ENCODE measurements at places on chromosomes 4 and X.

DNA sequence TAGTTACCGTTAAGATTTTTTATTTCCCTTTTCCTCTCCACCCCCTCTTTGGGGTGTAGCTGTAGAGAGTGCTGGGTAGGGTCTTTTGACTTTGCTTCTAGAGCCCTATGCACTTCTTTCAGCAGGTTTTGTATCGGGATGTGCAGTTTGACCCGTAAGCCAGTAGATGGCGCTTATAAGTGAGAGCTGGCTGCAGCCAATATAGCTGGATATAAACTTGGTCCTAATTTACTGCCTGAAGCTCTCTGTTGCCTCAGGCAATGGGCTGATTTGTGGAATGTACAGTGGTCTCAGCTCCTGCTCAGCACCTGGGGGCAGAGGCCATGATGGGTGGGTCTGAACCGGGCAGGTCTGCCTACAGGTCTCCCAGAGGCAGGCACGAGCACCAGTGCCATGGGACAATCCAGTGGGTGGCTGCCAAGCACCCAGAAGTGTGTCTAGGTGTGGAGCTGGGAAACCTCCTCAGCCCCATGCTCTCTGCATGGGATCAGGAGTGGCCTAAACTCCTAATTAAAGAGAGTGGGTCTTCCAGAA lies 146.5 kb downstream of the SPANXN1 start:
- no peak for DNase-seq

- no peak for DNase-seq
These were observed 1122.9 kb upstream of the PCDH10 start for GRCh38 chr4:132026166-132026565.

- DNase-seq = no peak
These were observed 16.8 kb downstream of the RFC1 start for GRCh38 chr4:39349326-39349725.

- DNase-seq = no peak
These were observed 6.0 kb upstream of the PNMA6F start for GRCh38 chrX:153327561-153327960.

DNA sequence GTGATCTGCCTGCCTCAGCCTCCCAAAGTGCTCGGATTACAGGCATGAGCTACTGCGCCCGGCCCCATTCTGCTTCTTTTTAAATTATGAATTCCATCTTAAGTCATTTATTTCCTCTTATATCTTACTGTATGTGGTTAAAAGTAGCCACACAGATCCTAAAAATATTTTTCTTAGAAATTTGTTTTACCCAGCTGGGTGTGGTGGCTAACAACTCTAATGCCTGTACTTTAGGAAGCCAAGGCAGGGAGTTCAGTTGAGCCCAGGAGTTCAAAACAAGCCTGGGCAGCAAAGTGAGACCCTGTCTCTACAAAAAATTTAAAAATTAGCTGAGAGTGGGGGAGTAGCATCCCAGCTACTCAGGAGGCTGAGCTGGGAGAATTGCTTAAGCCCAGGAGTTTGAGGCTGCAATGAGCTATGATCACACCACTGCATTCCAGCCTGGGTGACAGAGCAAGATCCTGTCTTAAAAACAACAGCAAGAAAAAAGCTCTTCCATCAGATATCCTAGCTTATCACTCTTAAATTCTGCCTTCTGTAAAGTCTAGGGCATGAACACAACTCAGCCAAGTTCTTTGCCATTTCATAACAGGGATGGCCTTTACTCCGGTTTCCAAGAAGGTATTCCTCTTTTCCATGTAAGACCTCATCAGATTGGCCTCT lies 15.1 kb upstream of the AFF1 start:
- no peak for DNase-seq

GRCh38 chr4:39030725-39031124 lies 1.5 kb downstream of the TMEM156 start:
- no peak for DNase-seq

- DNase-seq = no peak
These were observed 18.5 kb upstream of the UVSSA start for GRCh38 chr4:1328267-1329155.

DNA sequence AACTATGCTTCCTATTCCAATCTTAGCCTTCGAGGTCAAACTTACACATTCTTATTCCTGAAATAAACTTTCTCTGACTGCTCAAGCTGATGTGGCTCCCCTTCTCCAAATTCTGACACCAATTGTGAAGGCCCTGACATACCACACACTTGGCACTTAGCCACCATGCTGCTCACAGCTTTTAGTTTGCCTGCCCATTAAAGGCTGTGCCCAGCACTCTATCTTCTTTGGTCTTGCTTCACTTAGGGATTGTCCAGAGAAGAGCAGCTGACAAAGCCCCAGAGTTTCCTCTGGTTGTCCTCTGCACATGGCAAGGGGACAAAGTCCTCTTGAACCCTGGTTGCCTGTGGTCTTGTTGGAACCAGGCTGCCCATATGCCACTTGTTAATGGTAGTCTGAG lies 126.1 kb downstream of the ARHGEF9 start:
- DNase-seq = no peak

- no peak for DNase-seq
These were observed 33.4 kb upstream of the PHKA2 start for GRCh38 chrX:19017271-19017670.

DNA sequence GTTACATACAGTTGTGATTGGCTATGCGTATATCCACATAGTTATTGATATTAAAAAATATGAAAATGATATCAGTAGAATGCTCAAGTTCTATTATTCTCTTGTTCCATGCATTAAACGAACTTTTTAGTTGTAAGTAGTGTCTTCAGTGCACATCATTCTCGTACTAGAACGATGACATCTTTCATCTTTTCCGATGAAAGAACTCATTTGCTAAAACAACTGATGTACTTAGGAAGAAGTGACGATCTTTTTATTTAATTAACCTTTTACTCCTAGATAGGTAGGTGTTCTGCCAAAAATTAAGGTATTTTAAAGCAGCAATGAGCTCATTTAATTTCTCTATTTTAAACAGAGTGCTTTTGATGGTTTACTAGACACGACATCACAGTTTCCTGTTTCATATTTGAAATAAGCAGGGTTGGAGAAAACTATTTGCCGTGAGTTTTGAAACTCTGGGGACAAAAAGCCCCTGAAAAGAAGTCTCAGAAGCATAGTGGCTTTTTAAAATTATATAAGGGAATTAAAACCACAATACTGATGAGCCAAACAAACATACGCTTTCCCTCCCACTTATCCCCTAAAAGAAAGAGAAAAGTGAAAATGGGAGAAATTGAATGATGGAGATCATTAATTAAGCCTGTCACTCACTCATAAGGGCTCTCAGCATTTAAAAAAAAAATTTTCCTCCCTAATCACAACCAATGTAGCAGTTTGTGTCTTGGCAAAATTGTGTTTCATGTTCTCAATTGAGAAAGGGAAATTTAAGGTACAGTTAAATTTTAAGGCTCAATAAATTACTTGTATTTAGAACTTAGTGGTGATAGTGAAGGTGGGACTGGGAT lies 25.6 kb downstream of the SPRY1 start:
- DNase-seq = no peak

GRCh38 chr4:181701214-181701613 lies 542.0 kb upstream of the TENM3 start:
- DNase-seq = no peak

DNA sequence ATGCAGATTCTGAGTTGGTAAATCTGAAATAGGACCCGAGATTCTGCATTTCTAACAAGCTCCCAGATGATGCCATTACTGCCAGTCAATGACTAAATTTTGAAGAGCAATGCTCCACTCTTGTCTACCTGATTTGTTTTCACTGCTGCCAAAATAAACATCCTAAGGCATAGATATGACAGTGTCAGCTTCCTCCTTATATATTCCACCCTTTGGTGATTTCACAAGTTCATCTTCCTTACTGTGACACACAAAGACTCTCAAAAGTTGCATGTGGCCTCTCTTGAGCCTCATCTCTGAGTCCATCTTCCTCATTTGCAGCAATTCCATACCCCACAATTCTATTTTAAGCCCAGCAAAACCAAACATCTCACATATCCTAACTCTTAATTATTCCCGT lies 110.9 kb downstream of the FBXW7 start:
- DNase-seq = no peak

DNA sequence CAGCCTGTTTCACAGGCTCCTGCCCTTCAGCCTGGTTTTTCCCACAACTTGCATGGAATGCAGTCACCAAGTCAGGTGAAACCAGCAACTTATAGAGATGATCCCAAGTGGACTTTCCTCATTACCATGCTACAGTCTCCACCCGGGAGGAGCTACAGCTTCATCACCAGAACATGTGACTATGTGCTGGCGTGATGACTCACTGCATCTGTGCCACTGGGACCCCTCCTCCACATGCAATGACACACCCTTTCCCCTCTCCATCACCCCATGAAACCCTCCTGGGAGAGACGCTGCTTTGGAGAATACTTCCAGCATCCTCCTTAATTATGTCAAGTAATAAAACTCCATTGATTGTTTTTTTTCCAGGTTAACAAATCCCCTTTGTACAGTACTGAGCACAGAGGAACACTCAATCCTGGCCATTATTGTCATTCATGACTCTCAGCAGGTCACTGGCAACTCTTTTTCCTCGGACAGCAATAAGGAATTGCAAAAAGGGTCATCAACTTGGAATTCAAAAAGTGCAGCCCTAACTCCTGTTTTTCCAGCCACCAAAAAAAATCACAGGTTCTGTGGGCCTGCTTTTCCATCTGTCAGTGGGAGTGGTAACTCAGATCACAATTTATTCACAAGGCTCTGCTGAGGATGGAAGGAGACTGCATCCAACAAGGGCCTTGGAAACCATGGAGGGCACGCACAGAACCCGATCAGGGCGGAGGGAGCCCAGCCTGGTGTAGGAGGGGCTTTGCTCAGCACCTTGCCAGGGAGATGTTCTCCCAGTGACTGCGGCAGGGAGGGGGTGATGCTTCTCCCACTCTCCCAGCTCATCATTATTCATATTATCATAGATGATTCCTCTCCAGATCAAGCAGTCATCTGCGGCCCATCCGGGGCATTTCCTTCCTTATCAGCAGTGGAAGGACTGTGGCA lies 17.4 kb downstream of the QDPR start:
- peak; percentile 13 for DNase-seq

DNA sequence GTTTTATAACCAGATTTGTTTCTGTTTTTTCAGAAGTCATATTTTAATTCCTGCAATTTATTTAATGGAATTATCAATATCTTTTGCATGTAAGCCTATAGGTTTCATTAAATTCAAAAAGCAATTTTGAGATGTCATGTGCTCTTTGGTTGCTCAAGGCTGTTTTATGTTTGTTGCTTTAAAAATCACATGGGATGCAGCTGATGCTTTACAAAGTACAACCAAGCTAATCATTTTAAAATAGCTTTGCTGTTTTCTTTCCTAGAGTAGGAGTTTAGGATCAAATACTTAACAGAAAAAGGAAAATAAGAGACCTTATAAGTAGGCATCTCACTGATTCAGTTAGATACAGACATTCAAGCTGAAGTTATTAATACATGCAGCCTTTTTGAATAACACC lies 11.3 kb downstream of the CPEB2 start:
- DNase-seq = no peak

GRCh38 chr4:113979905-113980615 lies 613 bp upstream of the ARSJ start:
- DNase-seq = no peak

DNA sequence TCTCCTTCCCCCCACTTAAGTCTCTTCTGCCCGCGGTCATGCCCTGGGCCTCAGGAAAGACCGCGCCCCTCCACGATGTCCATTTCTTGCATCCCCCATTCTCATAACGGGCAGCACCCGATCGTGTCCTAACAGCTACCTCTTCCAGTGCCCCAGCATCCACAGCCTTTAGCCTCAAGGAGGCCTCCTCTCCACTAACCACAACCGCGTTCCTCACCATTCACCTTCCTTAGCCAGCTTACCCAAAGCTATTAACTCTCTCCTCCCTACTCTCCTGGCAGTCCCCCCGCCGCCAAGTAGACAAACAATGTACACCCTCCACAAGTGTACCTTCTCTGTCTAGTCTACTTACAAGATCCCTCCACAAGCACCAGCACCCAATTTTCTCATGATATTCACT lies 58.6 kb upstream of the PAGE5 start:
- DNase-seq = peak; percentile 0

DNA sequence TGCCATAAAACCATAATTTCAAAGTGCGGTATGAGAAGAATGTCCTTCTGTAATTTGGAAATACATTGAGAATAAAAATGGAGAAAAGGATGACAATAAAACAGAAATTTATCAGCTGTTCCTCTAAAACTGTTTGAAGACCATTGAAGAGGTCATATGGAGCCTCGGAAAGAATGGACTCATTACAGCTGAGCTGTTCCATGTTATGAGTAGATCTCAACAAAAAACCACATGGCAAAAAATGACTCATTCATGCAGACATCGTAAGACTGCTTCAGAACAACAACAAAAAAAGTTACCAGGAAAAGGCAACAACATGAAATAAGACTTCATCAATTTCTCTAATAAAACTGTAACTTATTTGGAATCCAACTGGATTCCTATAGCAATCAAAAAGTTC lies 39.7 kb downstream of the AKAP4 start:
- DNase-seq = no peak

DNA sequence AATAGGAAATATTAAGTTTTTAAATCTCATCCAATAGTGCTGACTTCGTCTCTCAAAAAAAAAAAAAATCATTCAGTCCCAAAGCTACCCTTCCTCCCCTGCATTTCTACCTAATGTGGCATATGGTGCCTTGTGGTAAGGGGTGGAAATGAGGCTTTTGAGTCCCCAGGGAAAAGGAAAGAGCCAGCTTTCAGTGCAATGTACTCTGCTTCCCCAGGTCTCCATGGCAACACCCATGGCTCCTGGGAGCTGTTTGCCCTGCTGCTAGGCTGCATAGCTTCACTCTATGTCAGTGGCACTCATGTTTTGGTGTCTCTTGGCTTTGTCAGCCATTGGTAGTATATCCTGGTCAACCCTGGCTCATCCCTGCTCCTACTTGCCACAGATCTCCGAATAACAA lies 175.9 kb downstream of the SLC39A8 start:
- no peak for DNase-seq

DNA sequence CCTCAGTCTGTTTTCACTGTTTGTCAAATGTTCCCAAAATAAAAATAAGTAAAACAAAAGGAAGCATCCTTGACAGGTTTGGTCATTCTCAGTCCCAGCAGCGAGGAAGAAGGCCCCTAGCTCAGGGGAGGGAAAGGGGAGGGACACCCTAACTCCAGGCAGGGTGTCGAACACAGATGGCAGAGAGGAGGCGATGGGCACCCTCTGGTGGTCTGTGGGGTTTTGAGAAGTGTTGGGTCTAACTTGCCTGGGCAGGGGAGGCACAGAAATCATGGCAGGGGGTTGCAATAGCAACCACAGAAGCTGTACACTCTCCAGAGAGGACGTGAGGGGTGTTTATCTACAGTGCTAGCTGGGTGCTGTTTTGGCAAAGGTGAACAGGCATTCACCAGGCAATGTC lies 229.8 kb upstream of the SFRP2 start:
- DNase-seq = peak; percentile 13

DNA sequence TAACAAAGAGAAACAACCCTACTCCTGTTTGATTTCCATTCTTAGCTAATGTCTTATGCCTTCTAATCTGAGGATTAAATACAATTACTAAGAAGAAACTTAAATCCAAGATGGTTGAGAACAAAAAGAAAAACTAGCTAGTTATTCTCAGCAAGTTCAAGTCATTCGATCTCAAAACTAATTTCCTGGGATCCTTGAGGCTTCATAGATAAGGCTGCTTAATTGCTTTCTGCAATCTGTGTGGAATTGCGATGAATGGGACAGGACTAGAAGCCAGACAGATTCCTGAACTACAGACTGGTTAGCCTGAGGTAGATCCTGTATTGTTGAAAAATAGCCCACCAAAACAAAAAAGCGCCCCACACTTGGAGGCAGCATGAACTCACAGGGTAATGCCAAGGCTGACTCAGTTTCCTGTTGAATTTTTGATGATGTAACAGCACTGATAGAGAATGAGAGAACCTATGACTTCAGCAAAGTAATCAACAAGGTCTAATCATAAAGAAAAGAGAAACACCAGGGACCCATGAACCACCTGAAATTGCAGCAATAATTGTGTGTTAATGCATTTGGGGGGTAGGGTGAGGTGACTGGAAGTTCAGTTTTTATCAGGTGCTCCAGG lies 33.9 kb downstream of the KLHL15 start:
- no peak for DNase-seq
